Progenitor cell of endocrine pancreas (in vitro differentiated cells): ENCODE measurements at places on chromosomes 16 and 17. TPM values are rescaled to one million over a fixed set of nuclear protein-coding genes. Genes with fewer than 3 reads are reported as not detected.

Gene NR1D1
- 2.4 and 2.6 TPM in 2 replicates for total RNA-seq

Gene AKAP1
- 63.3 and 67.9 TPM in 2 replicates for total RNA-seq

Gene ST6GALNAC1
- total RNA-seq = 6.6 and 8.4 TPM in 2 replicates

Gene TBC1D3
- not detected in 2 replicates for total RNA-seq

Gene AURKB
- 52.7 and 54.9 TPM in 2 replicates for total RNA-seq

Gene NEUROD2
- not detected in 2 replicates for total RNA-seq

Gene CYBA
- 111 and 112 TPM in 2 replicates for total RNA-seq

Gene HIC1
- 0.69 and 0.86 TPM in 2 replicates for total RNA-seq

Gene SPG7
- total RNA-seq = 183 and 184 TPM in 2 replicates

Gene GFER
- total RNA-seq = 27.1 and 32.9 TPM in 2 replicates

Gene TRPV3
- total RNA-seq = 1.6 and 2.7 TPM in 2 replicates

DNA sequence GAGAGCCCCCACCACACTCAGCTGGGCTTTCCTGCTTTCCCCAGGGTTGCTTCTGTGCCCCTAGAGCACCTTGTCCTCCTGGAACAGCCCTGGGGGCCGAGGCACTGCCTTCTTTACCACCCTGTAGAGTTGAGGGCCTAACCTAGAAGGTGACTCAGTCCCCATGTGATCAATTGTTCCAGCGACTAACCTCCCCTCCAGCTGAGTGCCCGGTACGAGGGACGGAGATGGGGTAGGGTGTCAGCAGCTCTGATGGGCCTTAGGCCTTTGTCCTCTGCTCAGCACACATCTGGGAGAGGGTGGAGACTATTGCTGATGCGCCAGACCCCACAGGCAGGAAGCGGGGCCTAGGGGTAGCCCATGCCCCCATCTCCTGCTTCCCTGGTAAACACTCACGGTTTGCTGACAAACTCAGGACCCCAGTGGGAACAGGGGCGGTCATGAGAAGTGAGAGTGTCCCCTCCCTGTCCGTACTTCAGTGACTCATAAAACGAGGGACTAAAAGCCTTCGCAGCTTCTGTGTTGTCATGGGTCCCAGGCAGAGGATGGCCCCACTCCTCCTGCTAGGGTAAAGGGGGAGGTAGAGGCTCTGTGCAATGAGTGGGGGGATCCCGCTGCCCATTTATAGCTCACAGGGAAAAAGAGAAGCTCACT is 33.1 kb downstream of the NECAB2 start:
- H3K4me3 ChIP-seq = no peak overlapping the region
- H3K4me1 ChIP-seq = no peaks in the 10 kb centered on the region
- peaks cover 13% of the 10 kb centered on the region for H3K27me3 ChIP-seq
- no peak overlapping the region for H3K27ac ChIP-seq

DNA sequence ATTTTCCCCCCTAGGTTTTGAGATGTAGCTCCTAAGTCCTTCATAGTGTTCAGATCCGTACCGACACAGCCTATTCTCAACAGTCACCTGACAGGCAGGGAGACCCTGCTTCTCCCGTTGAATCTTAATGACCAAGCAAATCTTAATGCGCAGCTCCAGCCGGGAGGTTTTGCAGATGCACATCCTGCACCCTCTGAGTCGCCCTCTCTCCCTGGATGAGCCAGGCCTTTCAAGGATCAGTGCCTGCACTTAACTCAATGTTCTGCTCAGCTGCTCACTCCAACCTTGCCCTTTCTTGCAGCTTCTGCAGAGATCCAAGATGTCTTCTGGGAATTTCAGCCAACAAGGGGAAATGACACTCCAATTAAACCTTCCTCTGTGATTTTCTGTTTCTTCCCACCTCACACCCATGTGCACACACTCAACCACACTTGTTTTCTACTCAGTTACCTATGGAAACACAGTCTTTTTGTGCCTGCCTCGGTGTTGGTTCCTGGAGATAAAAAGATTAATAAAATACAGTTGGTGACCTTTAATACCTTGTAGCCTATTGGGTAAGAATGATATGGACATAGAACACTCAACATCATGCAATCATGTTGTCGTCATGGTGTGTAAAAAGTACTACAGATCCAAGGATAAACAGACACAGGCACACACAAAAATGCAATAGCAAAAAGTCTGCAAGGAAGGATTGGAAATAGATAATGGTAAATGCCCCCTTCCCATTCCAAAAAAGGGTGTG is 76.9 kb upstream of the DYNLRB2 start:
- DNase-seq = no peak
- H3K27ac ChIP-seq = no peak overlapping the region
- H3K4me3 ChIP-seq = no peak overlapping the region
- no peaks in the 10 kb centered on the region for H3K36me3 ChIP-seq

- H3K27me3 ChIP-seq = no peaks in the 10 kb centered on the region
- H3K27ac ChIP-seq = peak overlapping the region; percentile 80
- H3K36me3 ChIP-seq = peaks cover 29% of the 10 kb centered on the region
Measured at GRCh38 chr16:74305281-74305680, 8.7 kb downstream of the PSMD7 start.

- H3K4me1 ChIP-seq = no peaks in the 10 kb centered on the region
- H3K27ac ChIP-seq = no peak overlapping the region
- DNase-seq = no peak
- no peaks in the 10 kb centered on the region for H3K27me3 ChIP-seq
Measured at GRCh38 chr16:14325502-14326401, 254.6 kb downstream of the MRTFB start.

- peaks cover 12% of the 10 kb centered on the region for H3K27me3 ChIP-seq
- peak; percentile 33 for DNase-seq
- peak overlapping the region; percentile 96 for H3K27ac ChIP-seq
- H3K36me3 ChIP-seq = peaks cover 10% of the 10 kb centered on the region
- peak overlapping the region; percentile 88 for H3K4me3 ChIP-seq
- peaks cover 10% of the 10 kb centered on the region for H3K4me1 ChIP-seq
Measured at GRCh38 chr17:39573447-39574298, 34.0 kb downstream of the NEUROD2 start.

DNA sequence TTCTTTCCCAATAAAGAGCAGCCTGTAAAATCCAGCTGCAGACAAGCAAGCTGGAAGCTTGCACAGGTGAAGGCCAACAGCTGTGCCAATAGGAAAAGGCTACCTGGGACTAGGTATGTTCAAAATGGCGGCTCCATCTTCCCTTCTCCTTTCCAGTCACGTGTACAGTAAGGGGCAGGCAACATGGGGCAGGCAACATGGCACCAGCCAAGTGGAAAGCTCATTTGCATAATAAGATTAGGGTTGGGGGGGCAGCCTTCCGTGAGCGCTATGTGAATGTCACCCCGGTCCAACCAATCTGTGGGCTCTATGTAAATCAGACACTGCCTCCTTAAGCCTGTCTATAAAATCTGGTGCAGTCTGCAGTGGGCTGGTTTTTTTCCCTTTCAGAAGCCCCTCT is 31.3 kb downstream of the TVP23A start:
- no peaks in the 10 kb centered on the region for H3K36me3 ChIP-seq
- no peak overlapping the region for H3K4me3 ChIP-seq
- peaks cover 4% of the 10 kb centered on the region for H3K4me1 ChIP-seq
- no peak for DNase-seq
- H3K27ac ChIP-seq = no peak overlapping the region
- no peaks in the 10 kb centered on the region for H3K27me3 ChIP-seq

GRCh38 chr17:9768381-9768934 is 22.9 kb downstream of the DHRS7C start:
- no peak overlapping the region for H3K4me3 ChIP-seq
- H3K4me1 ChIP-seq = no peaks in the 10 kb centered on the region
- peaks cover 17% of the 10 kb centered on the region for H3K27me3 ChIP-seq
- no peaks in the 10 kb centered on the region for H3K36me3 ChIP-seq

GRCh38 chr16:14427371-14427948 is 202.6 kb downstream of the PARN start:
- no peak for DNase-seq
- no peak overlapping the region for H3K4me3 ChIP-seq
- peaks cover 10% of the 10 kb centered on the region for H3K36me3 ChIP-seq
- H3K27me3 ChIP-seq = no peaks in the 10 kb centered on the region
- H3K4me1 ChIP-seq = peaks cover 9% of the 10 kb centered on the region

GRCh38 chr17:56160422-56160821 is 7.1 kb downstream of the ANKFN1 start:
- no peaks in the 10 kb centered on the region for H3K36me3 ChIP-seq
- H3K4me1 ChIP-seq = peaks cover 21% of the 10 kb centered on the region
- H3K4me3 ChIP-seq = no peak overlapping the region
- H3K27me3 ChIP-seq = peaks cover 19% of the 10 kb centered on the region
- H3K27ac ChIP-seq = no peak overlapping the region

- H3K27ac ChIP-seq = no peak overlapping the region
- no peak for DNase-seq
- peaks cover 4% of the 10 kb centered on the region for H3K4me1 ChIP-seq
- H3K36me3 ChIP-seq = no peaks in the 10 kb centered on the region
Measured at GRCh38 chr17:75831032-75831571, 13.1 kb downstream of the UNC13D start.

- no peaks in the 10 kb centered on the region for H3K27me3 ChIP-seq
- H3K4me1 ChIP-seq = peaks cover 8% of the 10 kb centered on the region
- H3K4me3 ChIP-seq = peak overlapping the region; percentile 53
- peak overlapping the region; percentile 24 for H3K27ac ChIP-seq
- H3K36me3 ChIP-seq = peaks cover 2% of the 10 kb centered on the region
Measured at GRCh38 chr16:638034-638543, 2.0 kb upstream of the METTL26 start.

DNA sequence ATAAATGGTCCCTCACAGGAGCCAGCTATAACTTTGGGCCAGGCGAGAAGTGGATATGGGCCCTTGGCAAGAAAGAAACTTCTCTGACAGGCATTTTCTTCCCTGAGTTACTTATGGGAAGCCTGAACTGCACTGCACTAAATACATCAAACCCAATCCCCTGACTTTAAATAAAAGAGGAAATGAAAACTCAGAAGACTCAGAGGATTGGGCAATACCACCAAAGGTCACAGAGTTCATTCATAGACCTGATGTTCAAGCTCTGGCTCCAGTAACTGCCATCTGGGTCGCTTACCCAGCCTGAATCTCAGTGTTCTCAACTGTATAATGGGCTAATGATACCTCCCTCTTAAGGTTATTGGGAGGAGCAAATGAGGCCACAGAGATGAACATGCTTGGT is 815 bp downstream of the KRT35 start:
- no peaks in the 10 kb centered on the region for H3K36me3 ChIP-seq
- H3K4me1 ChIP-seq = peaks cover 15% of the 10 kb centered on the region
- no peak overlapping the region for H3K4me3 ChIP-seq
- no peak for DNase-seq
- H3K27ac ChIP-seq = no peak overlapping the region

DNA sequence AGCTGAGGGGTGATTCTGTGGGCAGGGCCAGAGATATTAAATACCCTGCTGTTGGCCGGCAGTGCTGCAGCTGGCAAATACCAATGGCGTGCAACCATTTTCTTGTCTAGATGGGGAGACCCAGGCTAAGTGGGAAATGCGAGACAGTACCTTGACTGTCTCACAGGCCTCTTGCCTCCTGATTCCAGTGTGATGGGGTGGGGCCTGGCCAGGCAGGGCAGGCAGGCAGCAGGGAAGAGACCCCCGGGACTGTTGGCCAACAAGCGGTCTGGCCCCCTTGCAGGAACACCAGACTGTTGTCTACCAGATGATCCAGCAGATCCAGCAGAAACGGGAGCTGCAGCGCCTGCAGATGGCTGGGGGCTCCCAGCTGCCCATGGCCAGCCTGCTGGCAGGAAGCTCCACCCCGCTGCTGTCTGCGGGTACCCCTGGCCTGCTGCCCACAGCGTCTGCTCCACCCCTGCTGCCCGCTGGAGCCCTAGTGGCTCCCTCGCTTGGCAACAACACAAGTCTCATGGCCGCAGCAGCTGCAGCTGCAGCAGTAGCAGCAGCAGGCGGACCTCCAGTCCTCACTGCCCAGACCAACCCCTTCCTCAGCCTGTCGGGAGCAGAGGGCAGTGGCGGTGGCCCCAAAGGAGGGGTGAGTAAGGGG is 5.7 kb upstream of the CISD3 start:
- H3K27me3 ChIP-seq = no peaks in the 10 kb centered on the region
- no peak overlapping the region for H3K27ac ChIP-seq
- H3K36me3 ChIP-seq = peaks cover 9% of the 10 kb centered on the region
- no peak for DNase-seq
- peaks cover 2% of the 10 kb centered on the region for H3K4me1 ChIP-seq

DNA sequence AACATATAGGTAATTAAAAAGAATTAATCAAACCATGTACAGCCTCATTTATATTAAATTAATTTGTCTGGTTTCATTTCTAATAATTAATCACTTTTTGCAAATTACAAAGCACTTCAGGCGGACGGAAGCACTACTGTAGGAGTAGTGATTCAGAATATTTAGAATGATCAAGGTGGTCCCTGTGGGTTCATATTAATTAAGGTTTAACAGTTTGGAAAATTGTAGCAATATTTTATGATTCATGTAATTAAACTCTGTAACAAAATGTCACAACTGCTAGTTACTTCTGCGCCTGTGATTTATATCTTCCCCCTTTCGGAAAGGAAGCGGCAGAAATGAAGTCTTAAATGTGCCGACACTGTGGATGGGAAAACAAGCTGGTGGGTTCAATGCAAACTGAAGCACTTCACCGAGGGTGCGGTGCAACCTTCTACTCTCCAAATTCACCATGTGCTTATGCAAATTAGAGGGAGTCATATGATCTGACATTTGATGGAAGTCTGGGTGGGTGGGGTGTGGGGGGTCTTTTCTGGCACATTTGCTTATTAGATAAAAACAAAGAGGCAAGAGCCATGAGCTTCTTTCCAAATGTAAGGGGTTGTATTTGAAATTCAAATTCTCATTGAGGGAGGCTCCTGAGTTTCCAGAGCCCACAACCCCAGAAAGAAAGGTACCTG is 679.4 kb downstream of the TOX3 start:
- no peak for DNase-seq
- no peak overlapping the region for H3K27ac ChIP-seq
- H3K4me1 ChIP-seq = no peaks in the 10 kb centered on the region
- peaks cover 35% of the 10 kb centered on the region for H3K27me3 ChIP-seq
- H3K4me3 ChIP-seq = no peak overlapping the region
- H3K36me3 ChIP-seq = no peaks in the 10 kb centered on the region

DNA sequence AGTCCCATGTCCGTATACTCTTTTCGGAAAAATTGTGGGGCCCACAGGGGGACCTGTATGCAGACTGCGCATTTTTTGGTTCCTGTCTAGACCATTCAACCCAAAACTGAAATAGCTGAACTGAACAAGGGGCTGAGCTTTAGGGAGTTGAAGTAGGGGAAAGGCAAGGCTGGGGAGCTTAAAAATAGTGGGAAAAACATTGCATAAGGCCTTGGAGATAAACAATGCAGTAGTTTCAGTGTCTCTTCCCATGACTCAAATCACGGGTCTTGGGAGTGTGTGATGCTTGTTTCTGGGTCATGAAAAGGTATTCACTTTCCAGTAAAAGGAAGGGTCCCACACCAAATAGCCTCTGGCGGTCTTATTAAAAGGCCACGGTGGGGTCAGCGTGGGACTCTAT is 402.8 kb upstream of the SALL1 start:
- no peaks in the 10 kb centered on the region for H3K36me3 ChIP-seq
- H3K4me1 ChIP-seq = peaks cover 18% of the 10 kb centered on the region
- no peak overlapping the region for H3K4me3 ChIP-seq
- DNase-seq = no peak

GRCh38 chr17:67270416-67270815 is 25.4 kb upstream of the HELZ start:
- no peaks in the 10 kb centered on the region for H3K36me3 ChIP-seq
- no peaks in the 10 kb centered on the region for H3K4me1 ChIP-seq
- no peaks in the 10 kb centered on the region for H3K27me3 ChIP-seq
- H3K4me3 ChIP-seq = no peak overlapping the region
- H3K27ac ChIP-seq = no peak overlapping the region
